Activated CD4-positive, alpha-beta memory T cell treated with anti-CD3 and anti-CD28 coated beads for 36 hours (primary cell): ENCODE measurements at places on chromosomes 16 and 17. TPM values are rescaled to one million over a fixed set of nuclear protein-coding genes. Genes with fewer than 3 reads are reported as not detected.

GRCh38 chr17:80445007-80445725 is 30.2 kb downstream of the ENDOV start:
- DNase-seq, result no peak

DNA sequence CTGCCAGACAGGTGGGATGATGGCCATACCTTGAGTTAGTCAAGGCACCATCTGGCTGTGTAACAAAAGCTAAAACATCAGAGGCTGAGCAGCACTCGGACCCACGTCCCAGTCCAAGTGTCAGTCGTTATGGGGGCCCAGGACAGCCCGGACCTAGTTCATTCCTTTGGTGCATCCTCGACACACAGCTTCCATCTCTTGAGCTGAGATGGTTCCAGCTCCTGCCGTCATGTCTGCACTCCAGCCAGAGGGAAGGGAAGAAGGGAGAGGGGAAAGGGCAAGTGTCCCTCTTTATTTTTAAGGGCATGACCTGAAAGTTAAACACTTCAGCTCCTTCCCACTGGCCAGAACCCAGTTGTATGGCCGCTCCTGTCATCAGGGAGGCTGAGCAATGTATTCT is 218.0 kb downstream of the SEC14L1 start:
- DNase-seq, result no peak

DNA sequence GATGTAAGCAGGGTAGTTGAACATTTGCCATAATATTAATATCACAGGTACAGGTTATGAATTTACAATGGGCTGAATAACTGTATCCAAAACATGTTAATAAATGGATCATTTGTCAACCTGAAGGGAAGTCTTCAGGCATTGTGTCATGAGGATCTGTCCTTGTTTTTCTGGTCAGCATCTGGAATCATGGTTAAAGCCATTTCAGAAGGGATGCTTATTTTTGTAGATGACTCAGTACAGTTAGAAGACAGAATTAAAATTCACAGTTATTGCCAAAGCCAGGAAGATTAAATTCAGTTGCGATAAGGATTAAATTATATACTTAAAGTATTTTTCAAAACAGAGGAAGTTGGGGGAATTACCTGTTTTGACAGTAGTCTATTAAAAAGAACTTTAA is 8.0 kb downstream of the PSMD11 start:
- DNase-seq, result no peak

Gene KCNAB3
- 5.3 TPM for total RNA-seq

- DNase-seq, result peak; percentile 57
Observed at GRCh38 chr16:50153596-50154419, 702 bp downstream of the TENT4B start.

Gene ASPHD1
- 1.9 TPM for total RNA-seq

GRCh38 chr17:6780001-6780400 is 4.0 kb downstream of the FBXO39 start:
- no peak for DNase-seq

Gene HOXB6
- 0.21 TPM for total RNA-seq

DNA sequence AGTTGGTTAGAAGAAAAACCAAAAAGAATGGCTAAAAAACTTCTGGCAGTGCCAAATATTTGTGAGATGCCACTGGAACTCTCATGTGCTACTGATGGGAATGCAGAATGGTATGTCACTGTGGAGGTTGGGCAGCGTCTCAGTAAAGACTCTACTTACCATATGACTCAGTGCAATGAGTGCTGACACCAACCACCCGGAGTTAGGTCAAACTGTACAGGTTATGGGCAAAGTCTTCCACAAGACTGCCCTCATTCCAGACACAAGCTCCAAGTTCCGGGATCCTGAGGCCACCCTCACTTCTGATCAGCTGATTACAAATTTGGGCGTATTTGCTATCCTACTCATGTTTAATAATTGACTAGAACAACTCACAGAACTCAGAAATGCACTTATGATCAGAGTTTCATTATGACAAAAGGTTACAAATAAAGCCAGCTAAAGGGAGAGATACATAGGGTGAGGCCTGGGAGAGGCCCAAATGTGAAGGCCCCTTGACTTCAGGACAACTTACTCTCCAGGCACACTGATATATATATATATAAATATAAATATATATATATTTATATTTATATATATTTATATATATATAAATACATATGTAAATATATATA is 114.9 kb downstream of the TRIM37 start:
- DNase-seq, result peak; percentile 37

Gene ABCC6
- total RNA-seq, result not detected

- DNase-seq, result no peak
Observed at GRCh38 chr16:80923356-80923755, 83.3 kb downstream of the CMC2 start.

DNA sequence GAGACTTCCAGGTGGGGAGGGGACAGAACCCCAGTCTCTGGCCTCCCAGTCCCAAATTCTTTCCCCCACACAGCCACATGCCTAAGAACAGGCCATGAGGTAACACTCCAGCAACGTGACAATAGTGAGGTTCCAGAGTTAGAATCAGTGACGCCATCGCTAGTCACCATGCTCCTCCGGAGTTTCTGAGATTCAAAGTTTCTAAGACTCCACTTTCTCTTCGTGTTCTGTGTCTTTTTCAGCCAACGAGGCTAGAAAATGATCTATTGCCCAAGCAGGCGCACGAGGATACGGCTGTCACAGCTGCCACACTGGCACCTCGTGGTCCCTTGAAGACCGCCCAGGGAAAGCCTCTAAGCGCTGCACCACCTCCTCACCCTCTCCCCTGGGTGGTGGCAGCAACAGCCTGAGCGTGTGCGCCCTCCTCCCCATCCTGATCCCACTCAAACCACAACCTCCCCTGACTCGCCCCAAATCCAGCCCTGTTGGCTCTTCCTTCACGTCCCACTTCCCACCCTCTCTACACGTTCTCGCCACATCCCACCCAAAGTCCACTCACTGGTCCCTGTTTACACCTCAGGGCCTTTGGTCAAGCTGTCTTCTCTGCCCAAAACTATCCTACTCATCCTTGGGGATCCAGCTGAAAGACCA is 1.0 kb downstream of the MCRIP1 start:
- DNase-seq, result peak; percentile 75

DNA sequence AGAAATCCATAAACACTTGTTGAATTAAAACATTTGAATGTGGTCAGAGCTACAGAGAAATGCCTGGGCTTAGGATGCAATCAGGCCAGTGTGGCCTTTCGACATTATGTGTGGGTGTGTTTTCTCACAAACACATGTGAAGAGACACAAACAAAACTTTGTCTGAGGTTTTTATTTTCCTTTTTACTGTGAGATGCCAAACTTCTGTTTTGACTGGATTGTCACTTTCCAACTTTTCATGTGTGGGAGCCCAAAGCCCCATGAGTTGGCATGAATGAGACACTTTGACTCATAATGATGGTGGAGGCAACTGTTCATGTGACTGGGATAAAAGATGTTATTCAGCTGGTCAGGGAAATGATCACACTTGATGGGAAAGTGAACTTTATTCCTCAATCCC is 71.9 kb upstream of the GAS7 start:
- DNase-seq, result no peak

- DNase-seq, result no peak
Observed at GRCh38 chr17:372157-373152, 19.8 kb upstream of the RPH3AL start.

GRCh38 chr17:1060991-1061390 is 64.1 kb downstream of the TIMM22 start:
- peak; percentile 69 for DNase-seq

- DNase-seq, result no peak
Observed at GRCh38 chr16:77288222-77288621, 89.0 kb downstream of the SYCE1L start.

- no peak for DNase-seq
Observed at GRCh38 chr16:19835968-19836421, 48.7 kb downstream of the GPRC5B start.

Gene KRTAP4-1
- total RNA-seq, result not detected

GRCh38 chr16:64925166-64925565 is 196.7 kb downstream of the CDH11 start:
- DNase-seq, result no peak

Gene PRSS22
- 0.24 TPM for total RNA-seq

DNA sequence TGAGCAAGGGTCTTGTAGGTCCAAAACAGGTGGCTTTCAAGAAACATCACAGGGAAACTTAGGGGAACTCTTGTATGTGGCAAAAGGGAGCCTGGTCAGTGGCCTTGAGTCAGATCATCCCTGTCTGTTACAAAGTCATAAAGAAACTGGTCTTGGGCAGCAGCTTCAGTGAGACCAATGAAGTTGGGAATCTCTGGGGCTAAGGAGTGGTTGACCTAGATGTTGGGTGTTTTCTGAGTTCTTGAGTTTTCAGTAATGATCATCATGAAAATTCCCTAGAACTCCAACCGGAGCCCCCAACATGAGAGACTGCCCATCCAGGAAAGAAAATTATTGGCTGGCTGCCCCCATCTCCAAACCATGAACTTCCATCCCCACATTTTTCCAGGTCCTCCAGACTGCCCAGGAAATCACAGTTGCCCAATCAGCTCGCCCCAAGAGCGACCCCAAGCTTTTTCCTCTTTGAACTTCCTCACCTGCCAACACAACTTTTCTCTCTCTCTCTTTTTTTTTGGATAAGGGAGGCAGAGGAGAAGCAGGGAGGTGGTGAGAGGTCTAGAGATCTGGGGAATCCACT is 3.9 kb downstream of the CCR7 start:
- no peak for DNase-seq

Gene AKAP1
- total RNA-seq, result 30.8 TPM

DNA sequence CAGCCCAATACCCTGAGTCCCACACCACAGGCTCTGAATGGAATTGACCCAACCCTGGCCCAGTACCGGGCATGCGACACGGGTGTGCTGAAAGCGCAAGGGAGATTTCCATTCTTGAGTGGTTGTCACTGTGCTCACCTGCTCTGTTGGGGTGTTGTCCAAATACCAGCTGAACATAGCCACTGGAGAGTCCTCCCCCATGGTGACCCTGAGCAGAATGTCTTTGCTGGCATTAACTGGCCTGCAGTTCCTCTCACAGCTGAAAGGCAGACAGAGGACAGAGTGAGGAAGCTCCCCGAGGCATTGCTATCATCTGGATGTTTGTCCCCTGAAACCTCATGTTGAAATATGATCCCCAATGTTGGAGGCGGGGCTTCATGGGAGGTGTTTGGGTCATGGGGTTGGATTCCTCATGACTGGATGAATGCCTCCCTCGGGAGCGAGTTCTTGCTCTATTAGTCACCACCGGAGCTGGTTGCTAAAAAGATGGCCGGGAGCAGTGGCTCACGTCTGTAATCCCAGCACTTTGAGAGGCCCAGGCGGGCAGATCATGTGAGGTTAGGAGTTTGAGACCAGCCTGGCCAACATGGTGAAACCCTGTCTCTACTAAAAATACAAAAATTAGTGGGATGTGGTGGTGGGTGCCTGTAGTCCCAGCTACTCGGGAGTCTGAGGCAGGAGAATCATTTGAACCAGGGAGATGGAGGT is 57.3 kb upstream of the BCO1 start:
- DNase-seq, result no peak

Gene TP53TG3F
- total RNA-seq, result not detected

DNA sequence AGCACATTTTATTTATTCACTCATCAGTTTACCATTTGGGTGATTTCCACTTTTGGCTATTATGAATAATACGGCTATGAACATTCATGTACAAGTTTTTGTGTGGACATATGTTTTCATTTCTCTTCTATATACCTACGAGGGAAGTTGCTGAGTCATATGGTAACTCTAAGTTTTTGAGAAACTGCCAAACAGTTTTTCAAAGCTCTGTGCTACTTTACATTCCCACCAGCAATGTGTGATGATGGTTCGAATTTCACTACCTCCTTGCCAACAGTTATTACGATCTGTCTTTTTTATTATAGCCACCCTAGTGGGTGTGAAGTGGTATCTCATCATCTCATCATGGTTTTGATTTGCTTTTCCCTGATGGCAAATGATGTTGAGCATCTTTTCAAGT is 63.7 kb upstream of the MRTFB start:
- DNase-seq, result no peak

Gene SRCIN1
- 0.92 TPM for total RNA-seq

DNA sequence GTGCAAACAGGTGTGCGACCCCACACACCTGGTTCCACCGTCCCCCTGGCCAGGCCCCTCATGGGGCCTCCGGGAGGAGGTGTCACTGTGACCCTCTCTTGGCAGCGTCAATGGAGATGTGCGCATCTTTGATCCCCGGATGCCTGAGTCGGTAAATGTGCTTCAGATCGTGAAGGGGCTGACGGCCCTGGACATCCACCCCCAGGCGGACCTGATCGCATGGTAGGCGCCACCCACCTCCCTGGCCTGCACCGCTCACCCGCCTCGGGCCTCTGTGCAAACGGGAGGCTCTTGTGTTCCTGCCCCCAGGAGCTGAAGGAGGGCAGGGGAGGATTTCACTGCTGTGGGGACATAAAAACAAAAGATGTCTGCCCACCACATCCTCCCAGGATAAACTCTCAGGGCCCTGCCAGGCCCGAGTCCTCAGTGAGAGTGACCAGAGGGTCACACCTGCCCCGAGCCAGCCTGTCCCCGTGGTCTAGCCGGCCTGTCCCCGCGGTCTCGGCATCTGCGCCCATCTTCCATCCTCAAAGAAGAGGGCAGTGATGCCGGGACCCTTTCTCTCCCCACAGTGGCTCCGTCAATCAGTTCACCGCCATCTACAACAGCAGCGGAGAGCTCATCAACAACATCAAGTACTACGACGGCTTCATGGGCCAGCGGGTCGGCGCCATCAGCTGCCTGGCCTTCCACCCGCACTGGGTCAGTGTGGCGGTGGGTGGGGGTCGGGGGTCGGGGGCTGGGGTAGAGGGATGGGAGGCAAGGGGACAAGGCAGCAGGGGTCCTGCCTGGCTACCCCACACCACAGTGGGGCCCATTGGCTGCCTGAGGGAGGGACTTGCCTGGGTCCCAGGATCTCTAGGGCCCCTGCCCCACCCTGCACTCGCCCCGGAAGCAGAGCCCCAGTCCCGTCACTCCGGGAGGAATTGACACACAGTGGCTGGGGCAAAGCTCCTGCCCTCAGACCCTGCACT is 29.0 kb upstream of the CHMP6 start:
- no peak for DNase-seq

Gene CCL18
- 0.52 TPM for total RNA-seq

DNA sequence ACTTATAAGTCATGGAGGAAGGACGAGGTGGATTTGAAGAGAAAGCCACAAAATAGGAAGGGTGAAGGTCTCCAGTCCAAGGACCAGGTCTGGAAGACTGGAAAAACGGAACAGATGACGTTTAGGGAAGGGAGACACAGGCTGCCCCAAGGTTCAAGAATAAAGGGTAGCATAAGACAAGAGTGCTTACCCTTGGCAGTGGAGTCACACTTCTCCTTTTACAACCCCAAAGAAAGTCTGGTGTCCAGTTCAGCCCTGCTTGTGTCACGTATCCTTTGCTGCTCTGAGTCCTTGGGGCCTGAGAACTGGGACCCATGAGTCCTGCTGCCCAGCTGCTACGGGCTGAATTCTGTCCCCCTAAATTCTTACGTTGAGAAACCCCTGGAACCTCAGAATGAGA is 13.0 kb upstream of the GGA2 start:
- no peak for DNase-seq

- no peak for DNase-seq
Observed at GRCh38 chr16:55249361-55249760, 74.6 kb upstream of the IRX6 start.

Gene CA5A
- total RNA-seq, result not detected

GRCh38 chr17:56598466-56598865 is 5.0 kb downstream of the NOG start:
- no peak for DNase-seq

GRCh38 chr17:81126281-81127132 is 38.8 kb upstream of the PVALEF start:
- DNase-seq, result no peak
